ENCODE measurements at places on chromosomes 13 and 19.
A peak's percentile ranks its signal among the peaks of the same experiment; 100 is the strongest.

GRCh38 chr19:46890423-46891170 lies 29.8 kb downstream of the ARHGAP35 start:
- DNase-seq, result no peak
- H3K4me3 ChIP-seq, result no peak overlapping the region
- H3K27me3 ChIP-seq, result no peaks in the 10 kb centered on the region
- H3K27ac ChIP-seq, result no peak overlapping the region
- no peaks in the 10 kb centered on the region for H3K36me3 ChIP-seq
- H3K4me1 ChIP-seq, result peaks cover 26% of the 10 kb centered on the region

GRCh38 chr19:17977488-17977887 lies 10.6 kb downstream of the KCNN1 start:
- DNase-seq, result no peak
- no peaks in the 10 kb centered on the region for H3K36me3 ChIP-seq
- no peaks in the 10 kb centered on the region for H3K27me3 ChIP-seq
- no peaks in the 10 kb centered on the region for H3K4me1 ChIP-seq

DNA sequence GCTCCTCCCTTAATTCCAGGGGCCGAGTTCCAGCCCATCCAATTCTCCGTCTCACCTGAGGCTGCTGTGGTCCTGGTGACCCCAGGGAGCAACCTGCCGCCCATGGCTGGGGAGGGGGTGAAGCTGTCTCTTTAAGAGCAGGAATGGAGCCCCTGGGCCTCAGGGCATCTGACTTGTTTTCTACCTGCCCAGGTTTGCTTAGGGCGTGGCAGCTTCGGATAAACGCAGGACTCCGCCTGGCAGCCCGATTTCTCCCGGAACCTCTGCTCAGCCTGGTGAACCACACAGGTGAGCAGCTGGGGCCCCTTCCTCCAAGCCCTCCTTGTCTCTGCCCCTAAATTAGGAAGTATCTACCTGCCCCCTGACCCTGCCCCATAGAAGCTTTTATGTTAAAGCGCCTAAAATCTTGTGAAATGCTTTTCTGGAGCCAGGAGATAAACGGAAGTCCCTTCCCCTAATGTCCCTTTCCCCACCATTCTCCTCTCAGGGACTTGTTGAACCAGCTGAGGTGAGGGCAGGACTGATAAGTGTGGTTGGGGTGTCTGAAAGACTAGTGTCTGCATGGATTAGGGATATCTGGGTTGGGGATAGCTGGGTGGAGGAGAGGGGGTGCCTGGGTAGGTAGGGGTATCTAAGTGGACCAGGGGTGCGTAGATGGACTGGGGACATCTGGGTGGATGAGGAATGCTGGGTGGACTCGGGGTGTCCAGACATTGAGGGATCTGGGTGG lies 614 bp downstream of the FXYD3 start:
- H3K27me3 ChIP-seq, result peaks cover 3% of the 10 kb centered on the region
- DNase-seq, result no peak
- H3K36me3 ChIP-seq, result no peaks in the 10 kb centered on the region
- peaks cover 50% of the 10 kb centered on the region for H3K4me1 ChIP-seq

- no peak overlapping the region for H3K27ac ChIP-seq
- no peak for DNase-seq
- no peaks in the 10 kb centered on the region for H3K27me3 ChIP-seq
- H3K4me3 ChIP-seq, result no peak overlapping the region
Observed at GRCh38 chr13:78876915-78877549, 218.1 kb upstream of the OBI1 start.

DNA sequence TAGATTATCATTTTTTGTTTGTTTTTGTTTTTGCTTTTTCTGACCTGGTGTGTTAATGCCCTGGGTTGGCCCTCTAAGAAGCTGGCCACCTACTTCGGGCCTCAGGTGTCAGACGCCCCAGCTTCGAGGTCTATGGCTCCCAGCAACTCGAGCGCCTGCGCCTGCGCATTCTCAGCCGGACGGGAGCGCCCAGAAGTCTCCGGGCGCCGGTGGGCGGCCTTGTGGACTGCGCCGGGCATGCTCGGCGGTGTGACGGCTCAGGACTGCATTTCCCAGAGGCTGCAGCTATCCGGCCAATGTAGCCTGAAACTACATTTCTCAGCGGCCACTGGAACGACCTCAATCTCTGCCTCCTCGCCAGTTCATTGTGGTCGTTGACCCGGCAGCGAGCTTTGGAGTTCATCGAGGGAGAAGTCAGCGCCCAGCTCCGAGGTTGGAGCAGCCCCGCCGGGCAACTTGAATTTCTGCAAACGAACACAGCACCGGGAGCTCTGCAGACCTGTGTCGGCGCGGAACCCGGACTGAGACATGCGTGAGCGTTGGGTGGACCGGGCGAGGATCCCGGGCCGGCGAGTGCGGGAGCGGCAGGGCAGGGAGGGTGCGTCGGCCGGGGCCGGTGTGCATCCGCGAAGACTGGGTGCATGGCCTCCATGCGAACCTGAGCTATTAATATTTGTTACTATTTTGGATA lies at the start of gene ZNF30:
ZNF30 (plus strand) TSS at position 219 of the 691 bp plus-strand sequence. CDS start 3,045 bp downstream, outside the sequence.
- peaks cover 8% of the 10 kb centered on the region for H3K36me3 ChIP-seq
- peaks cover 16% of the 10 kb centered on the region for H3K4me1 ChIP-seq
- H3K27ac ChIP-seq, result peak within 1 kb of the TSS; percentile 75
- peaks cover 21% of the 10 kb centered on the region for H3K27me3 ChIP-seq

DNA sequence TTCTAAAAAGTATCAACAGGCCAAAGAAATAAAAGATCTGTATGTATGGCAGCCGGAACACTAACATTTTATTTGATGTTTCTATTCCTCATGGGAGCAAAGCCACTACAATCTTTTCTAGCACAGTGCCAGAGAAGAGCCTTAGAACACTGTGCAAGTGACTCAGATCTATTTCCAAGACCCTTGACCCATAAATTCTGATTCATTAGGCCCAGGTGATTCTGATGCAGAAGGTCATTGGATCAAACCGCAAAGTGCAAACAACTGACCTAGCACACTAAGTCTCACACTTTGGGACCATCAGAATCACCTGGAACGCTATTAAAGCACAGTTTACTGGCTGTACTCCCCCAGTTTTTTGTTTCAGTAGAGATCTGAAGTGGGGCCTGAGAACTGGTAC lies 87.6 kb downstream of the MYCBP2 start:
- peaks cover 11% of the 10 kb centered on the region for H3K36me3 ChIP-seq
- no peaks in the 10 kb centered on the region for H3K27me3 ChIP-seq
- H3K27ac ChIP-seq, result no peak overlapping the region
- no peaks in the 10 kb centered on the region for H3K4me1 ChIP-seq

DNA sequence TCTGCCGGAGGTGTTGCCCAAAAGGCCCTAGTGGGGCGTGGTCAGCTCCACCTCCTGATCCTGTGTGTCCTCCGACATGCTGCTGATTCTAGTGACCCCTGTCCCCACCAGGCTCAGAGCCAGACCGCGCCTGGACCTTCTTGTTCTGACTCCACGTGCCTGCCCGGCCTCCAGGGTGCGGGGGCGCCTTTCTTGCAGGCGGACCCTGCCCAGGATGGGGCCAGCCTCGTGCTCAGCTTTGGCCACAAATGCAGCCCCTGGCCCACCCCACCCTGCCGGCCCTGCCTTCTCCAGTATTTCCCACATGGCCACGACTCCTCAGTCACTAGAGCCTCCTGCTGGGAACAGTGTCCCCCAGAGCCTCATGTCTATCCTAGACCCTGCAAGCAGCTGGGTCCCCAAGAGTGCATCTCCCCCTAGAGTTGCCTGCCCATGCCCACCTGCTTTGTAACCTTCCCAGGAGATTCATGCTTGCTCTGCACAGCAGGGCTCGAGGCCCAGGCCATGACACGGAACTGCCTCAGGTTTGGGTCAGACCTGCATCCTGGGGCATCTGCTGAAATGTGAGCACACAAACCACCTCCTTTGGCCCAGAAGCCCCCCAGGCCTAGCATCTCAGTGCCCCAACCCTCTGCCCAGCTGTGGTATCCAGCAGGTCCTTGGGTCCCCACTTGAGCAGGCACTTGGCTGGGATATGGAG lies 27.0 kb downstream of the TMEM161A start:
- H3K4me3 ChIP-seq, result peak overlapping the region; percentile 38
- peaks cover 3% of the 10 kb centered on the region for H3K27me3 ChIP-seq
- H3K4me1 ChIP-seq, result peaks cover 26% of the 10 kb centered on the region
- DNase-seq, result no peak
- H3K27ac ChIP-seq, result no peak overlapping the region

DNA sequence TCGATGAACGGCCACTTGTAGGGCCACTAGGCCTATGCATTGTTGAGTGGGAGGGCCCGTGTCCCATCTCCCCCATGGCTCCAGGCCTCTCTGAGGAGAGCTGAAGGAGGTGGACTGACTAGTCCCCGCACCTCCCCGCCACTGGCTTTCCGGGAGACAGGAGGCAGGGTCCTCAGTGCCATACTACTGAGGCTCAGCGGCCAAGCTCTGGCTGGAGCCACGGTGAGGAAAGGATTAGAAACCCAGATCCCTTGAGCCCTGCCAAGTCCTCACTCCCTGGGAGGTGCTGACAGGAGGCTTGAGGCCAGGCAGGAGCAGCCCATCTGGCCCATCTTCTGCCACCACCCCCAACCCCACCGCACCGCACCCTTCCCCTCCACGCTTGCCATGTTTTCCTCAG lies 29.0 kb downstream of the CCDC8 start:
- peaks cover 41% of the 10 kb centered on the region for H3K36me3 ChIP-seq
- no peaks in the 10 kb centered on the region for H3K27me3 ChIP-seq
- no peak overlapping the region for H3K4me3 ChIP-seq
- H3K27ac ChIP-seq, result no peak overlapping the region
- DNase-seq, result no peak

DNA sequence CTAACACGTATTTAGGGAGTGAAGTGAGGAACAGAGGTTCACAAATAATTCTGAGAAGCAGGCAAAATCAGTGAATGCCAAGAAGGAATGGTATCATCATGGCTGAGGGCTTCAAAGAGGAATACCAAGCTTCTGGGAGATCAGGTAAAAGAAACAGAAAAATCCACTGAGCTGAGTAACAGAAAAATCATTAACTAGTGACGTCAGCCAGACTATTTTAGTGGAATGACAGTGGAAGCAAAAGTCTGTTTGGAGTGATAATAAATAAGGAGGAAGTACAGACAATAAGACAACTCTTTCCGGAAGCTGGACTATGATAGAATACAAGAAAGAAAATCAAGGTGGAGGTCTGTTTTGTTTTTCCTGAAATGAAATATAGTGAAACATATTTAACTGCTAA lies 83.5 kb downstream of the SACS start:
- no peak for DNase-seq
- peaks cover 51% of the 10 kb centered on the region for H3K36me3 ChIP-seq
- peaks cover 16% of the 10 kb centered on the region for H3K4me1 ChIP-seq
- H3K27me3 ChIP-seq, result no peaks in the 10 kb centered on the region

DNA sequence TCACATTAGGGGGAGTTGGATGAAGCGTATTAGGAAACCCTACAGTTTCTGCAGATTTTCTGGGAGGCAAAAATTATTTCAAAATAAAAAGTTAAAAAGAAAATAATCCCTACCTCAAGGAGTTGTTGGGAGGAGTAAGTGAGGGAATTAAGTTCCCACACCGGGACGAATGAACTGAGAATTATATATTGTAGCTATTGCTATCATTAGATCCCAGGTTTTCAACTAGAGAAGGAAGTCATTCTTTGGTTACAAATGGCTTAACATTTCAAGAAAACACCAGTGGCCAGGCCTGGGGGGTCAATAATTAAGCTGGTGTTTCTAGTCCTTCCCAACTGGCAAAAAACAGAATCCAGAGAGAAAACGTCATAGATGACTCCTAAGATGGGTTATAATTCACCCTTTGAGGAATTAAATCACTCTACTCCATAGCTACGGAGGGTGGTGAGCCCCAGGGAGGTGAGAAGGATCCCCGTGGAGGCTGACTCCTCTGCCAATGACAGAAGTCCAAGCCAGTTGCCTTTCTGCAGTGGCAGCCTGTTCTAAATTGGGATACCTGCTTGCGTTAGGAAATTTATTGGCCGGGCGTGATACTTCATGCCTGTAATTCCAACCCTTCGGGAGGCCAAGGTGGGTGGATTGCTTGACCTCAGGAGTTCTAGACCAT lies 1.2 kb upstream of the MYDGF start:
- H3K27ac ChIP-seq, result no peak overlapping the region
- H3K4me3 ChIP-seq, result peak overlapping the region; percentile 60
- H3K27me3 ChIP-seq, result no peaks in the 10 kb centered on the region

DNA sequence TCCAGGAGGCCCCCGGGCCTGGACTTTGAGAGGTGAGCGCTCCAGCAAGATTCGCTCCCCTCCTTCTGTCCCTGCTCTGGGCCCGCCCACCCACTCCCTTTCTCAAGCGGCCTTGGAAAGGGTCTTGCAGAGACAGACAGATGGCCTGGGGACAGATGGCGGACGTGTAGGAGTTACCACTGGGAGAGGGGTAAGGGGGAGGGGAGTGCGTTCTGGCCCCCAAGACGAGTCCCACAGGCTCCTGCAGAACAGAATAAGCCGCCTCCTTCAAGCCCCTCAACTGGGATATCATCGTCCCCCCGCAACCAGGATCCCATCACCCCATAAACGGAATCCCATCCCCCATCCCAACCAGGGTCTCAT lies 3.6 kb upstream of the TNFAIP8L1 start:
- H3K36me3 ChIP-seq, result no peaks in the 10 kb centered on the region
- DNase-seq, result no peak
- peaks cover 14% of the 10 kb centered on the region for H3K4me1 ChIP-seq
- H3K27me3 ChIP-seq, result peaks cover 4% of the 10 kb centered on the region
- H3K27ac ChIP-seq, result no peak overlapping the region

GRCh38 chr19:44587963-44588770 lies 25.2 kb upstream of the IGSF23 start:
- no peak overlapping the region for H3K27ac ChIP-seq
- no peaks in the 10 kb centered on the region for H3K4me1 ChIP-seq
- H3K36me3 ChIP-seq, result no peaks in the 10 kb centered on the region

GRCh38 chr13:76758738-76759137 lies 127.5 kb downstream of the KCTD12 start:
- no peak for DNase-seq
- no peaks in the 10 kb centered on the region for H3K27me3 ChIP-seq
- H3K4me1 ChIP-seq, result peaks cover 9% of the 10 kb centered on the region
- H3K27ac ChIP-seq, result no peak overlapping the region
- H3K36me3 ChIP-seq, result no peaks in the 10 kb centered on the region

DNA sequence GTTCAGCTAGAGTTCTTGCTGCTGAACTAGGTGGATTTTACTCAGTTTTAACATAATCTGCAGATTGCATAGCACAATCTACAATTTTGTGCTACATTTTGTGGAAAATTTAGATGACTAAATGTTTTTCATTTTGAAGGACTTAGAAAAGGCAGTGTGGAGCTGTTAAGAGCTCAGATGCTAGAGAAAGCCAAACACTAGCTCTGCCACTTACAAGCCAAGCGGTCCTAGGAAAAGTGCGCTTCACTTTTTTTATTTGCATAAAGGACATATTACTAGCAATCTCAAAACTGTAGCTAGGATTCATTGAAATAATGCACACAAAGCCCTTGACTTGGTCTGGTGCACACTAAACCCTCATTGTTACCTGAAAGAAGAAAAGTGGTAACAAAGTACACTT lies 8.1 kb upstream of the CSNK1A1L start:
- H3K27me3 ChIP-seq, result no peaks in the 10 kb centered on the region
- H3K36me3 ChIP-seq, result no peaks in the 10 kb centered on the region
- DNase-seq, result no peak
- H3K4me3 ChIP-seq, result no peak overlapping the region
- peaks cover 6% of the 10 kb centered on the region for H3K4me1 ChIP-seq
- H3K27ac ChIP-seq, result no peak overlapping the region

GRCh38 chr13:43494206-43494605 lies 292.6 kb downstream of the ENOX1 start:
- H3K27ac ChIP-seq, result no peak overlapping the region
- DNase-seq, result no peak
- no peaks in the 10 kb centered on the region for H3K4me1 ChIP-seq
- H3K36me3 ChIP-seq, result no peaks in the 10 kb centered on the region
- H3K27me3 ChIP-seq, result no peaks in the 10 kb centered on the region

GRCh38 chr13:52599848-52600603 lies 42.2 kb upstream of the HNRNPA1L2 start:
- peak overlapping the region; percentile 91 for H3K4me3 ChIP-seq
- H3K4me1 ChIP-seq, result peaks cover 26% of the 10 kb centered on the region
- DNase-seq, result peak; percentile 53
- H3K36me3 ChIP-seq, result no peaks in the 10 kb centered on the region
- no peaks in the 10 kb centered on the region for H3K27me3 ChIP-seq
- H3K27ac ChIP-seq, result peak overlapping the region; percentile 95

Measured in neural crest cell (in vitro differentiated cells).